ENCODE measurements at places on chromosomes 7 and 10. TPM values are rescaled to one million over a fixed set of nuclear protein-coding genes. Genes with fewer than 3 reads are reported as not detected.

The FAM204A gene
- 41.3 TPM for total RNA-seq

The SHTN1 gene
- 1.00 TPM for total RNA-seq

The AGR3 gene
- not detected for total RNA-seq

The C1QL3 gene
- under 0.01 TPM for total RNA-seq

The CCL26 gene
- total RNA-seq: 4.8 TPM

The LIPF gene
- not detected for total RNA-seq

The ERVW-1 gene
- not detected for total RNA-seq

The LAMB1 gene
- total RNA-seq: 562 TPM

The PRSS1 gene
- not detected for total RNA-seq

The CCDC172 gene
- not detected for total RNA-seq

The UPK3BL2 gene
- total RNA-seq: 1.7 TPM

The MAP3K8 gene
- 16.1 TPM for total RNA-seq

The SLC26A3 gene
- not detected for total RNA-seq

The PTPRN2 gene
- 0.71 TPM for total RNA-seq

The PGAM2 gene
- total RNA-seq: 0.14 TPM

The TSPAN15 gene
- total RNA-seq: 0.85 TPM

The LRRD1 gene
- 0.14 TPM for total RNA-seq

The HOXA3 gene
- total RNA-seq: 1.8 TPM

The TMEM270 gene
- total RNA-seq: not detected

The SPDYE17 gene
- not detected for total RNA-seq

The CCL24 gene
- total RNA-seq: 0.28 TPM

The AMZ1 gene
- 0.28 TPM for total RNA-seq

The TMEM248 gene
- 76.8 TPM for total RNA-seq

The MMD2 gene
- not detected for total RNA-seq

The DENND2A gene
- 15.6 TPM for total RNA-seq

All from smooth muscle cell of bladder (primary cell).